Urothelium cell line (cell line): ENCODE measurements at places on chromosomes 4 and X.

GRCh38 chr4:3082925-3083515 lies 8.5 kb downstream of the HTT start:
- no peak for DNase-seq

DNA sequence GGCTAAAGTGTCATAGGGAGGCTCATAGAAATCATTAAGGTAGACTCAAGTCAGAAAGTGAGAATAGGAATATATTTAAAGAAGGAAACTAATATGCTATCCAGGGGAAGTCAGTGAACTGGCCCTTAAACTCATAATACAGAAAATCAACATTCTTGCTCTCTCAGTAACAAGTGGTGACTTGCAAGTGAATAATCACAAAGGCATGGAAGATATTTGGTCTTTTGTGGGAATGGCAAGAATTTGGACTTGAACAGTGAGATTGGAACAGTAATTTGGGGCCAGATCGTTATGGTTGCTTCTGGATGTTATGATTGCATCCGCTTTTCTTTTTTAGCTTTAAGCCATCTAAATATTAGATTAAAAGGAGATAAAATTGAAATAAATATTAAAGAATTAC lies 103.8 kb downstream of the TBC1D19 start:
- peak; percentile 2 for DNase-seq

DNA sequence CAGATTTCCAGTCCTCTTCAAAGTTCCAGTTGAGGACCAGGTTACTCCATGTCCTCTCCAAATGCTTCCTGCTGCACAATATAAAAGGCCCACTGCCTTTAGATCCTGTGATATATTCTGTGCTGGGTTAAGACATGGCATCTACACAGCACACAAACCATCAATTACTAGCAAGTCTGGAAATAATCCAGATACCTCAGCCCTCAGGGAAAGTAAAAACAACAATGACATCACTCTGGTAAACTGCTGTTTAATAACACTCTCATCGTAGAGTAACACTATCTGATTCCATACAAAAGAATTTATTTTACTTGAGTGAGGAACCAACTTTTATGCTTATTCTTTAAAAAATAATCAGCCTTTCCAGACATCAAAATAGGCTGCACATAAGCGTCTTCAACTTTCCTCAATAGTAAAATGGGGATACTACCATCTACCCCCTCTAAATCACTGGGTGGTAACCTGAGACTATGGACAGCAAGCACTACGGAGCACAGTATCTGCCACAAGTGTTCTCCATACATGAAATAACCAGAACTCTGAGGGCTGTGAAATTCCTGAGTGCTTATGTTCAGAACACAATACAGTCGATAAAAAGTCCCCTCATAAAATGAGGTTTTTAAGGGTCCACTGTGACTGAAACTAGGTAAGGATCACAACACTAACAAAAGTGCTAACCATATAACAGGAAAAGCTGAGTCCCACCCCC lies 53.4 kb downstream of the ABCG2 start:
- peak; percentile 32 for DNase-seq

- no peak for DNase-seq
These were observed 209.2 kb downstream of the GLUD2 start for GRCh38 chrX:121256647-121257046.

- DNase-seq = no peak
These were observed 109.5 kb downstream of the TAB3 start for GRCh38 chrX:30779453-30780030.

DNA sequence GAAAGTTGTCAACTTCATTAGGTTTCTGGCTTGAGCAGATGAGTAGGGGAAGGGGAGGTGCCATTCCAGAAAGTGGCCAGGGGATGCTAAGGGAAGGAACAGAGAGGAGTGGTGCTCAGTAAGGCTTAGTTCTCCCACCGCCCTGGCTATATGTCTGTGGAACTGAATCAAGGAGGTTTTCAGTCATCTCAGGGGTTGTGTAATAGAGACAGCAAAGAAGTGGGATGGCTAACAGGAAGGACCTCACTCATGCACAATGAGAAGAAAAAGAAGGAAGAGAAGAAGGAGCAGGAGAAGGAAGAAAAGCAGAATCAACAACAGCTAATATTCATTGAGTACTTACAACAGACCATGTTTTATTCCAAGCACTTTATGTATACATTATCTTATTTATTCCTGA lies 368.7 kb downstream of the MID1IP1 start:
- DNase-seq = no peak

DNA sequence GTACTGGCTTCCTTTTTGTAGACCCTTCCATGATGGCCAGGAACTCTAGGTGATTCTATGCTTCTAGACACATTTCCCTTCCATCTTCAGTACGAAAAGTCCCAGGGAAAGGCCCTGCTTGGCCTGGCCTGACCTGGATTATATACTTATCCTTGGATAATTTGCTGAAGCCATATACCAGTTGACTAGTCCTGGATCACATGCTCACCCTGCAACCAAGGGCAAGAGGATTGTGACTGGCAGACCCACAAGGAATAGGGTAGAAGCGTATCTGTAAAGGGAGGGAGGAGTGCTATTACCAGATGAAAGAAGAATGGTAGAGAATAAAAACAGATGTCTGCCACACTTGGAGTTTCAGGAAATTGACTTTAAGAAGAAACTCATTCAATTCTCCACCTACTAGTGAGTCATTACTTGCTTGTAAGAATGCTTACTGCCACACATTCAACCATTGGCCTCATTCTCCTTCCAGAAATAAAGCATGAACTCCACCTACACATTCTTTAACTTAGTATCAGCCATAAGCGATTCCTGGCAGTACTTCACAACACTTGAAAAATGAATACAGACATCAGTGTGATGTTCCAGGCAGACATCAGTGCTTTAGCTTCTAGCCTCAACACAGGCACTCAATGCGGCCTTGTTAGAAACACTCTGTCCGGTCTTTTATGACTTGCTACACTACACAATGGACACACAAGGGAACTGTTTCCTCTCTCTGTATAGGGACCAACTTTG lies 141.8 kb downstream of the CBR4 start:
- no peak for DNase-seq

GRCh38 chr4:38160487-38161207 lies 200.4 kb downstream of the PTTG2 start:
- peak; percentile 59 for DNase-seq

DNA sequence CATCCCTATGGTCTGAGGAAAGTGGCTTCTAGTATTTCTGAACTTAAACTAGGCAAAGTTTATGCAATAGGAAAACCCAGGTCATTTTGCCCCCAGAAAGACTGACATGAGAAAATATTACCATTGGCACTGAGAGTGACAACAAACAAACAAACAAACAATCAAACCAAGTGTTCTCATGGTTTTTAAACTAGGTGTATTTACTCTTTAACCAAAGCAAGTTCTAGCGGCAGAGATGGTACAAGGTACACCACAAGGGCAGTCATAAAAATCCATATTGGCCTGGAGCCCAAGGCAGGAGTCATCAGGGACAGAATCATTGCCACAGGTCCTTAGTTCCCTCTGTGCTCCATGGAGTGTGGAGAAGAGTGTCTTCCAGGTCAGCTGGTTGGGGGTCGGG lies 26.0 kb upstream of the ENPEP start:
- DNase-seq = no peak

- DNase-seq = no peak
These were observed 14.5 kb downstream of the SHISA3 start for GRCh38 chr4:42411803-42412202.

GRCh38 chrX:68696267-68696990 lies 49.0 kb downstream of the STARD8 start:
- no peak for DNase-seq

GRCh38 chr4:108900018-108900580 lies 137.2 kb upstream of the ETNPPL start:
- DNase-seq = no peak
